ENCODE measurements at places on chromosomes 12 and 14. TPM values are rescaled to one million over a fixed set of nuclear protein-coding genes. Genes with fewer than 3 reads are reported as not detected.

The DHH gene
- not detected for total RNA-seq

The PTPRB gene
- 0.42 TPM for total RNA-seq

The KIF26A gene
- total RNA-seq, result 3.0 TPM

The NFE2 gene
- not detected for total RNA-seq

The LPAR5 gene
- total RNA-seq, result 0.38 TPM

The KLHDC1 gene
- 0.24 TPM for total RNA-seq

The CCDC60 gene
- total RNA-seq, result not detected

The KRT71 gene
- not detected for total RNA-seq
